Kidney tubule cell (primary cell): ENCODE measurements at places on chromosomes 16 and 17.

DNA sequence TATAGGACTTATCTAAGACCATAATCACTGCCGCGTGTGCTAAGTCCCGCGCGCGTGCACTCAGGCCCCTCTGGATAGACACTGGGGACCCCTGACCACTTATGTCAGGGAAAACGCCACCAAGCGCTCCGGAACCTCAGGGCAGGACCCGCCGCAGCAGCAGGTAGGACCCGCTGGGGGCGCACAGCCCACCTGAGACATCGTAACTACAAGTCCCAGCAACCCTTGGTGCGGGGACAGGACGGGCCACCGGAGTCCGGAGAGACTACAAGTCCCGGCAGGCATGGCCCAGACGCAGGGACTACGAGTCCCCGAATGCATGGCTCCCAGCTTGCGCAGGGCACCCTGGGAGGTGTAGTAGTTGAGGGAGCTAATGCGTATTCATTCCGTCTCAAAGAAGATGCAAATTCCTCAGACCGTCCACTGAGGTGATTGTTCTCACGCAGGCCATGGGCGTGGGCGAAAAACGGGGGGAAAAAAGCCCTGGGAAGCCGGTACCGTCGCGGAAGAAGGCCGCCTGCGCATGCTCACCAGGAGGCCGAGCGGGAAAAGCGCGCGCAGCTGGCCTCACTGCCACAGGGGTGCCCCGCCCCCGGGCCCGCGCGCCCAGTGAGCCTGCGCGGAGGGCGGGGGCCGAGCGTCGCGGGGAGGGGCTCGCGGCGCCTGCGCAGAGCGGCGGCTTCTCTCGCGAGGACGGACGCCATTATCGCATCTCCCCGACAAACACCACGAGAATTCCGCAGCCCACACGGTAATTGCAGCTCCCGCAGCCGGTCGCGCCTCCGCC is at the start of gene BANP:
BANP (plus strand) TSS at position 670 of the 787 bp plus-strand sequence. CDS start 23,682 bp downstream, outside the sequence.
- peak; percentile 99 for DNase-seq

GRCh38 chr17:42488032-42488431 is 29.4 kb downstream of the ATP6V0A1 start:
- no peak for DNase-seq

DNA sequence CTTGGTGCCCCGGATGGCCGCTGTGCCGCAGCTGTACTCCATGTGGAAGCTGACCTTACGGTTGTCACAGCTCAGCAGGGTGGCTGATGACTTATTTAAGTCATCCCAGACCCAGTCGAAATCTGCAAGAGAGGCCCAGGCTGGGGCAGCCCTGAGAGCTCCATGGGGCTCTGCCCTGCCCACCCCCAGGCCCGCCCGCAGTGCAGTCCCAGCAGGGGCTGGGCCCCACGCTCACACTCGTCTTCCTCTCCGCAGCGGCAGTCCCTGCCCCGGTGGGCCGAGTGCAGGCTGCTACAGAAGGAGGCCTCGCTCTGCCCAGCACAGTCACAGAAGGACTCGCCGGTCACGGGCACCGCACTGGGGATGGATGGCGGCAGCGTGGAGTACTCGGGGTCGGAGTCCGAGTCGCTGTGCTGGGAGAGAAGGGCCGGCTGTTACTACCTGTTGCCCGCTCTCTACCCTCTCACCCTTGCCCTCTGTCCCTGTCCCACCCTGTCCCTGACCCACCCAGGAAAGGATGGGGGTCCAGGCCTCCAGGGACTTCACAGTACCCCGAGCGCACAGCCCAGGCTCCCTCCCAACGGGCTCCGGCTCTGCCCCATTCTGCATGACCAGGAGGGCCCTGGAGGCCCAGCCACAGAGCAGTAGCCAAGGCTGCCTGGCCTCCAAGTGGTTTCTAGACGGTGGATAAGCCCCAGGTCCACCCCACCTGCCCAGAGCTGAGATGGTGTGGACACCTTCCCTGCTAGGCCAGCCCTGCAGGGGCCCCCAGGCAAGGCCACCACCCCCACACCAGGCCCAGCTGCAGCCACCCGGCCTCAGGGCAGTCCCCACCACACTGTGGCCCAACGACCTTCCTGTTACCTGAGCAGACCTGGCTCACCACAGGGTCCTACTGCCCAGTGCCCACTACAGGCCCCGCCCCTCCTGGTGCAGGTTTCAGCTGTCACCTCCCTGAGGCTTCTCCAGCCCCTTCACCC is 3.9 kb downstream of the SPSB3 start:
- DNase-seq: no peak

GRCh38 chr17:81909966-81910839 is 996 bp downstream of the PCYT2 start:
- DNase-seq: peak; percentile 55

DNA sequence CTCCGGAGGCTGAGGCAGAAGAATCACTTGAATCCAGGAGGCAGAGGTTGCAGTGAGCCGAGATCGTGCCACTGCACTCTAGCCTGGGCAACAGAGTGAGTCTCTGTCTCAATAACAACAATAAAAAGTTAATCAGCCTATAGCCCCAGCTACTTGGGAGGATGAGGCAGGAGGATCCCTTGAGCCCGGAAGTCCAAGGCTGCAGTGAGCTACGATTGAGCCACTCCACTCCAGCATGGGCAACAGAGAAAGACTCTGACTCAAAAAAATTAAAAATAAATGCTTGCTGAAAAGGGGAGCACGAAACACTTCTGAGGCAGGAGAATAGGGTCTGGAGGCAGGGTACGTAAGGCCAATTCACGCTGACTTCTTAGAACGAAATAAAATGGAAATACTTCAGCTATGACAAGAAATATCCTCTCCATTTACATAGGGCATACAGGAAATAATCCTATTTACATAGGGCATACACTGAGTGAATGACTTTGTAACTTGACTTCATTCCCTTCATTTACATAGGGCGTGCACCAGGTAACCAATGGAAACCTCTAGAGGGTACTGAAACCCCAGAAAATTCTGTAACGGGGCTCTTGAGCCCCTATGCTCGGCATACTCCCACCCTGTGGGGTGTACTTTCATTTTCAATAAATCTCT is 3.2 kb upstream of the PRPSAP1 start:
- no peak for DNase-seq

DNA sequence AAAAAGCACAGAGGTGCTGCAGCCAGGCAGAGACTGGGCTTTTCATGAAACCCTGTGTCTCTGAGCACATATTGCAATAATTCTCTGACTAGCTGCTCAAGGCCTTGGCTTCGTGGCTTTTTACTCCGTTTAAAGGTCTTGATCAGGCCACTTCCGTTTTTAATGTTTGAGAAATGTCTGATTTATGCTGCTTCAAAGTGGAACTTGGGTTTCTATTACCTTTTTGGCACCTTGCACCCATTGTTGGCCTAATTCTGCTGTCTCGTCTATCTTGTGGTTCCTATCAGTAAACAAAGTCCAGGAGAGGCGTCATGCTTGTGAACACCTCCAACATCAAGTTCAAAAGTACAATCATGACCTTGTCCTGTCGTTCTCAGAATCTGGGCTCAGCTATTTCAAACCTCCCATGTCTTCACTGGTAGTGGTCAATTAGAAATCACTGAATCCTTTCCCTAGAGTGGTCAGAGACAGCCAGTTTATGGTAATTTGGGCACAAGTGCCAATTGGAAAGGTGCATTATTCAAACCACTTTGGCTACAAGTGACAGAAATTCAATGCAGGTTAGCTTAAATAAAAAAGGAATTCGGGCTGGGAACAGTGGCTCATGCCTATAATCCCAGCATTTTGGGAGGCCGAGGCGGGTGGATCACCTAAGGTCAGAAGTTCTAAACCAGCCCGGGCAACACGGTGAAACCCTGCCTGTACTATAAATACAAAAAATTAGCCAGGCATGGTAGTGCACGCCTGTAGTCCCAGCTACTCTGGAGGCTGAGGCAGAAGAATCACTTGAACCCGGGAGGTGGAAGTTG is 33.3 kb upstream of the METTL9 start:
- DNase-seq: no peak

DNA sequence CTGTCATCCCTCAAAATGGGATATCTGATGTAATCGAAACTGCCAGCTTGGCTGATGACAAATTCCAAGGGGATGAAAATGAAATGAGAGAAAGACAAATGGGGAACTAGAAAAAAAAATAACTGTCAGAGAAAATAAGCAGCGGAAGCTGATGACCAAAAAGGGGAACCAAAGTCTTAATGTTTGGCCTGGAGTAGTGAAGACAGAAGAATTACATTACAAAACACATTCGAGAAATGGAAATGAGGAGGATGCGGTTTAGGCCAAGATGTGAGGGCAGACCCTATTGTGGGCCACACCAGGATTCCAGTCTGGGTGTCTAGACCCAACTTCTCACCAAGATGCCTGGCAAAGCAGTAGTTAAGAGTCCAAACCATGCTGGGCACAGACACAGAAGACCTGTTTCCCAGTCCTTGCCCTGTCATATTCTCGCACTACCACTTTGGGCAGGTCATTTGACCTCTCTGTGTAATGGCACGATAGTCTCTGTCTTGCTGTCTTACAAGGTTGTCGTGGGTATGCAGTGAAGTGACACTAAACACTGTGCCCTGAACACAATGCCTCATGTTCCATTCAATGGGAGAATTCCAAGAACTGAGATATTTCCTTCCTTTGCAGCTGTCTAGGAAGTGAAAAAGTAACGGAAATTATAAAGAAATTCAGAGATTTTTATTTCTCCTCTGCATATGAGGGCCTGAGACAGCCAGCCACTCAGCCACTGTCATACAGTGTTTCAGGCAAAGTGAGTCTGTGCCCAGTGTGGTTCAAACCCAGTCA is 12.3 kb upstream of the CCL2 start:
- no peak for DNase-seq

DNA sequence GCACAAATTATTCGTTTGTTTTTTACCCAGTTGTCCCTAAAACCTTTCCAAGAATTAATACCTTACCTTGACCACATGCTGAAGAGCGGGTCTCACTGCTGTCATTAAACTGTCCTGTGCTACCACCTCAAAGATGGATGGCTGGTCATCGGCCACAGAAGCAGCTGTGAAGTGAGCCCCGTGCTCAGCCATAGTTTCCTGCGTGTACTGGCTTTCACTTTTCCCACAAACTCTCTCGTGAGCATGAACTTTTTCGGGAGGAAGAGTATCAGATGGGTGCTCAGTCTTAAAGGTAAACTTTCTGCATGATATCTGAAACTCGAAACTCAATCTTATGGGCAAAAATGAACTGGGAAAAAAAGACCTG is 558 bp downstream of the PEX12 start:
- DNase-seq: no peak

DNA sequence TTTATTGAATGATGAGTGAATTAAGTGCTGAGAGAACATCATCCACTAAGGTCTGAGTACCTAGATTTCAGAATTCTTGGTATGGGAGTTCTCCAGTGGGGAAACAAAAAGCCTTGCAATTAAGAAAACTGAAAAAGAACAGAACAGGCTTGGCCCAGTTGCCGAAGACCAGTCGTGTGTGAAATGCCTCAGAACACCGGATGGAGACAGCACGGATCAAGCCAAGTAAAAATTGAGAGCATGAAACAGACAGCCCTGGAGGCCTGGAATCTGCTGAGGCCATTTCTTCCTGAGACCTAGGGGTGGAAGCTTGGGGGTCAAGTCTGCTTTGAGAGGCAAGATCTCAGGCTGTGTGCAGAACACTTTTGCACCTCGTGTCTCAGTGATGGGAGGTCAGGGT is 43.3 kb downstream of the GRIN2A start:
- no peak for DNase-seq

DNA sequence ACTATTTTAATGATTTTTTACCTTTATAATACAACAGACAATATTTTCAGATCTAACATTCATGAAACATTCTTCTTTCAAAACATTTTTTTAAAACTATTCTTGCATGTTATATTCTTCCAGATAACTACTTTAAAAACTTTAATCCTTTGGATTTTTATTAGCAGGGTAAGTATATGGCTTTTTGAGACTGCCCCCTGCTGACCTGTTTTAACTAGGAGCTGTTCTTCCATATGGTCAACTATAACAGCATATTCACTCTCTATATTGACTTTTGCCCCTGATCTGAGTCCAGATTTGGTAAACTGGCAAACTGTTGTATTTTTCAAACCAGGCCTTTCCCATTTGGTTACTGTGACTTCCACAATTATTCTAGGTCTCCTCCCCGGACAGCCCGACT is 16.5 kb downstream of the ZNF18 start:
- no peak for DNase-seq

DNA sequence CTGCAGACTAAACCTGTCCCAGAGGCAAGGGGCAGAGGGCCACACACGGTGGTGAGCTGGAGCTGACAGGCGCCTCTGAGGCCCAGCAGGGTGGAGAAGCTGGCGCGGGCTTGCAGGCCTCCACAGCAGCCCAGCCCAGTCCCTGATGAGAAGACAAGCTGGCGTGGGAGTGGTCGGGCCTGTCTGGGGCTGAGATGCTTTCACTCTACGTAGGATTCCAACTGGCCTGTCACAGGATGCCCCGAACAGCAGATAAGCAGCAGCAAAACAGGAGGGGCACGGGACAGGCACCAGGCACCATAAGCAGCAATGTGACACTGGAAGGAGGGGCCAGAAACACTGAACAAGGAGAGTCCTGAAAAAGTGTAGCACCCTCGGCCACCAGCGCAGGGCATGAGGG is 40.1 kb downstream of the PEMT start:
- no peak for DNase-seq

DNA sequence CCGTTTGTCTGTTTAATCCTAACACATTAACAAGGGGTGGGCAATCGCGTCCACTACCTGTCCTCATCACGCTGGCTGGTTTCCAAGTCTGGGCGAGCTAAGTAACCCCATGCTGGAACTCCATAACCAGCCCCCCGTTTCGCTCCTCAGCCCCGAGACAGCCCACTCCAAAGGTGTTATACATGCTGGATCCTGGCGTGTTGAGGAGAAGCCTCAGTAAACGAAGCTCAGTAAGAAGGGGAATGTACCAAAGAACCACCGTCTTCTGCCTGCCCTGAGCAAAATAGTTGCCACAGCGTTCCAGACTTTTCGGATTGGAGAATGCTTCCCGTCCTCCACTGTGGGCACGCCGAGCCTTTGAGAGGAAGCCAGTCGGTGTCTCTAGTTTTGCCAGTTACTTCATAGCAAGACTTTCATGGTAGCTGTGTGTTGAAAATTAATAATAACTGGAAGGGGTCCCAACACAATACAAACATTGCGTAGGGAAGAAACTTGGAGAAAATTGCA is 16.1 kb upstream of the C17orf78 start:
- no peak for DNase-seq
